ENCODE measurements at places on chromosomes 7 and 10.

GRCh38 chr7:24172856-24173255 is 111.1 kb upstream of the NPY start:
- no peak for DNase-seq

GRCh38 chr10:29840516-29841276 is 205.9 kb upstream of the SVIL start:
- DNase-seq, result no peak

DNA sequence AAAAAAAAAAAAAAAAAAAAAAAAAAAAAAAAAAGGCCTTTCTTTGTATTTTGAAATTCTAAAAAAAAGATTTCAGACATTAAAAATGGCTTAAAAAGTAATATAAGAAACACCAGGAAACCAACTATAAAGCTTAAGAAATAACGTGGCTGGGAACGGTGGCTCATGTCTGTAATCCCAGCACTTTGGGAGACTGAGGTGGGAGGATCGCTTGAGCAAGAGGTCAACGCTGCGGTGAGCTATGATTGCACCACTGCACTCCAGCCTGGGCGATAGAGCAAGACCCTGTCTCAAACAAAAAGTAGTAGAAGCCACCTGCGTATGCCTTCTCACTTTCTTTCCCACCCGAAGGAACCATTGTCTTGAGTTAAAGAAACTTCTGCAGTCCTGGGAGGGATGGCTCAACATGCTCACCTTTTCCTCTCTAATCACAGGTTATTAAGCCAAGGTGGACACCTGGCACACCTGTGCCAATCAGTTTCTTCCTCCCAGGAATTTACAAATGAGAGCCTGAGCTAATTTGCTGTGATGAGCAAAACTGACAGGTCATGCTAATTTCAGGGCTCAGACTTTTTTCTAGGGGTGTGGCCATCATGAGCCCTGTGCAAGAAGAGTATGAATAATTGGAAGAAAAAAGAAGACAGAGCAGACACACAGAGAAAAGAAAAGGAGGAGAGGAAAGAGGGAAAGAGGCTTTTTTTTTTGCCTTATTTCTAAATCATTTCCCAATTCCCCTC is 72.0 kb upstream of the PARD3 start:
- no peak for DNase-seq

DNA sequence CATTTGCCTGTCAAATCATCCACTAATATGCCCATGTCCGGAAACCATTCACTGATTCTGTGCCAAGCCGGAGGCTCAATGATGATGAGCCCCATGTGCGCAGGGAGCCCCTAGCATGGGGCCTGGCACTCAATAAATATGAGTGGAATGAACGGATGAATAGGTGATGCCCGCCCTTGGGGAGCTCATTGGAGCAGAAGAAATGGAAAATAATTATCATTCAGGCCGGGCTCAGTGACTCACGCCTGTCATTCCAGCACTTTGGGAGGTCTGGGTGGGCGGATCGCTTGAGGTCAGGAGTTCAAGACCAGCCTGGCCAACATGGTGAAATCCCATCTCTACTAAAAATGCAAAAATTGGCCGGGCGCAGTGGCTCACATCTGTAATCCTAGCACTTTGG is 11.0 kb downstream of the RHBDD2 start:
- DNase-seq, result no peak

GRCh38 chr10:62511238-62511637 is 137.1 kb downstream of the ZNF365 start:
- no peak for DNase-seq

GRCh38 chr10:108629834-108630233 is 1293.5 kb downstream of the XPNPEP1 start:
- no peak for DNase-seq

DNA sequence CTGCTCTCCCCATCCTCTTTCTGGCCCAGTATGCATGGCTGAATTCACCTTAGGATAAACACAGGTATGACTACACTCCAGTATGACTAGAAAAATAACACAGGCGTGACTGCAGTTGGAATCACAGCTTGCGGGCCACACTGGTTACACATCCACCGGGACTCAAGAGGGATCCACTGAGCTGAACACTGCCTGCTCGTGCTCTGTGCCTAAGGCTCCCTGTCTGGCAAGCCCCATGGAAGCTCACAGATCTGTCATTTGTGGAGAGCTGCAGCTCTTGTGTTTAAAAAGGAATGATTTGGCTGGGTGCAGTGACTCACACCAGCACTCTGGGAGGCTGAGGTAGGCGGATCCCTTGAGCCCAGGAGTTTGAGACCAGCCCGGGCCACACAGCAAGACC is 26.8 kb downstream of the VOPP1 start:
- DNase-seq, result no peak

DNA sequence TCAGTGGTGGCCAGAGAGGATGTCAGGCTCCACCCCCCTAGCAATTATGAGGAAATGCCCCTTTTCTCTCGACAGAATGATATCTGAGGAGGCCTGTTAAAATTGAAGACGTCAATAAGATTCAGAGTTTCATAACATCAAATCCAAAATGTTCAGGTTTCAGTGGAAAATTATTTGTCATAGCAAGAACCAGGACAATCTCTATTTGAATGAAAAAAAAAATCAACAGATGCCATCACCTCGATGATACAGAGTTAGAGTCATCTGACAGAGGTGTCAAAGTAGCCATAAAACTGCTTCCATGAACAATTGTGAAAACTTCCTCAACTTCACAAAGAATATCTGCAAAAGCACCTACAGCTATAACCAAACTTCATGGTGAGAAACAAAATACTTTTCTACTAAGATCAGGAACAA is 7.7 kb downstream of the TMEM273 start:
- DNase-seq, result no peak

DNA sequence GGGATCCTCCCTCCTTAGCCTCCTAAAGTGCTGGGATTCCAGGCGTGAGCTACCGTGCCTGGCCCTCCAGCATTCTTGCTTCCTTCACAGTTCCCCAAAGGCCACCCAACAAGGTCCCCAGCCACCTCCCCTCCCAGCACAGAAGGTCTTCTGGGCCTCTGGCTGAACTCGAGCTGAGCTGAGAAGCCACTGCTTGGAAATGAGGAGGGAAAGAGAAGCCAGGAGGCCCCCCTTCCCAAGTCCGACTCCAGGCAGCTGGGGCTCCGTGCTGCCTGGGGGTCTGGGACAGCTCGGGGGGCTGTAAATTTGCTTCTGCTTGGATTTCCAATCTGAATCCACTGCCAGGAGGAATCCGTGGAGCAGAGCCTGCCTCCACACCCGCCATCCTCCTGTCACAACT is 5.5 kb upstream of the EPO start:
- no peak for DNase-seq

GRCh38 chr7:80830584-80831285 is 88.1 kb downstream of the SEMA3C start:
- no peak for DNase-seq

DNA sequence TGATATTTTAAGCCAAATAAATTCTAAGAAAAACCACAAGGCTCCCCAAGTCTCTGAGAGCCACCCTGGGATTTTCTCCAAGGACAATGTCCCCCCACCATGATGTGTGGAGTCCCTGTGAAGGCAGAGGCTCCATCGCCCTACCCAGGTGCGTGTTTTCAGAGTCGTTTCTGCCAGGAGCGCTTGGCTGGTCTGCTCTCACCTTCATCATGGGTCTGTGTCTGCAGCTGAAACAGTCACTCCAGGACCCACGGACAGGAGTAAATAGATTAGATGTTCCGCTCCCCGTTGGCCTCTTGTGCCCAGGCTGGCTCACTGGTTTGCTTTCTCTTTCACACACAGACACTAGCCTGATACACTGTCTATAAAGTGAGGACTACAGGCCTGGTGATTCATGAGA is 217.5 kb downstream of the SFMBT2 start:
- no peak for DNase-seq

DNA sequence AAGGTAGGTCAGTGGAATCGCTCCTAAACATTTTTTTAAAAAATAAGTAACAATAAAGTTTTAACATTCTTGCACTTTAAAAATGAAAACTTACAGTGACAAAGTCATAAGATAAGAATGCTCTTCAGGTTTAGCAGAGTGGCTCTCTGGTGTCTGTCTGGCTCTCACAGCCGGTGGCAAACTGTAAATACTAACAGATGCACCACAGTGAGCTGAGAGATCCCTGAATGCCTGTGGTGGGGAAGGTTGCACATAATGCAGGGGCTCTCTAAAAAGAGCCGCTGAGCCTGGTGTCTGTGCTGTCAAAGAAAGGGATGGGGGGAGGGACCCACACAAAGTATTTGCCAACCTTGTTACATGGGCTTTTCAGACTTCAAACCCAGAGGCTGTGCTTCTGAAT is 498.3 kb downstream of the CCSER2 start:
- DNase-seq, result no peak

DNA sequence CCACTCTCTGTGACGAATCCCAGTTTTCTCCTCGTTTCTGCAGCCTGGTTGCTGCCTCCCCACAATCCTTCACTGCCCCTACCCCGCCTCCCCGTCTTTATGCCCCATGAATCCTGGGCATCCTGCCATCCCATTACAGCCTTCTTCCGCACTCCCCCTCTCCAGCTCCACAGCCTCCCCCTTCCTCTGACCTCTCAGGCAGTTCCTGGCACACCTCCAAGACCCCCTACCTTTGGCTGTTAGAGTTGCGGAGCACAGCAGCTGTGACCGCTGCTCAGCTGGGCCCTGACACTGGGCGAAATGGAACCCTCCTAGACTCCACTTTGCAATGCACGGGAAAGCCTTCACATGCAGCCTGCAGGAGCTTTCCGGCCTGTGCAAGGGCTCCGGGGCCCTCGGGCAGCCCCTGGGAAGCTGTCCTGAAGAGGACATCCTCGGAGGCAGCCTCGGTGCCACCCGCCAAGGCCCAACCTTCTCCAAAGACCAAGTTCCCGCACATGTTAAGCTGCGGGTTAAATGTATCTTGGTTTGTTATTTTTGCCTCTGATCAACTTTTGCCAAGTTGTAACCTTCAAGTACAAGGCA is 400.7 kb upstream of the MKI67 start:
- DNase-seq, result no peak

- DNase-seq, result peak; percentile 81
These were observed 21.4 kb downstream of the GPR146 start for GRCh38 chr7:1065585-1066241.

Measured in stimulated activated CD4-positive, alpha-beta T cell treated with anti-CD3 and anti-CD28 coated beads, TNF-alpha, amount 100 ng/mL, for 24 hours (primary cell).